ENCODE measurements at places on chromosomes 6 and 20.

- DNase-seq, result no peak
Observed at GRCh38 chr6:111857674-111858337, 15.4 kb downstream of the FYN start.

- DNase-seq, result no peak
Observed at GRCh38 chr20:43798291-43799149, 71.7 kb upstream of the GTSF1L start.

- no peak for DNase-seq
Observed at GRCh38 chr6:157579467-157580031, 198.6 kb downstream of the ZDHHC14 start.

- no peak for DNase-seq
Observed at GRCh38 chr20:63322933-63323273, 29.9 kb downstream of the COL20A1 start.

DNA sequence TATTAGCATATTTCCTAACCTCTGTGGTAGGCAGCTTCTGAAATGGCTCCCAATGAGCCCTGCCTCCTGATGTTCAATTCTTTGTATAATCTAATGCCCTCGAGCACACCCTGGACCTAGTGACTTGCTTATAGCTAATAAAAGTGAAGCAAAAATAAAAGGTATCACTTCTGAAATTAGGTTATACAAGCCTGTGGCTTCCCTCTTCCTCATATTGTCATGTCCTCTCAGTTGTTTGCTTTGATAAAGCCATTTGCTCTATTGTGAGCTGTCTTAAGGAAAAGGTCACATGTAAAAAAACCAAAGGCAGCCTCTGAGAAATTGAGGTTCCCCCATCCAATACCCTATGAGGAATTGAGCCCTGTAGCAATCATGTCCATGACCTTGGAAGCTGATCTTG is 442.1 kb upstream of the ADGRB3 start:
- DNase-seq, result no peak

GRCh38 chr6:106628658-106629102 is 618 bp downstream of the RTN4IP1 start:
- DNase-seq, result no peak

DNA sequence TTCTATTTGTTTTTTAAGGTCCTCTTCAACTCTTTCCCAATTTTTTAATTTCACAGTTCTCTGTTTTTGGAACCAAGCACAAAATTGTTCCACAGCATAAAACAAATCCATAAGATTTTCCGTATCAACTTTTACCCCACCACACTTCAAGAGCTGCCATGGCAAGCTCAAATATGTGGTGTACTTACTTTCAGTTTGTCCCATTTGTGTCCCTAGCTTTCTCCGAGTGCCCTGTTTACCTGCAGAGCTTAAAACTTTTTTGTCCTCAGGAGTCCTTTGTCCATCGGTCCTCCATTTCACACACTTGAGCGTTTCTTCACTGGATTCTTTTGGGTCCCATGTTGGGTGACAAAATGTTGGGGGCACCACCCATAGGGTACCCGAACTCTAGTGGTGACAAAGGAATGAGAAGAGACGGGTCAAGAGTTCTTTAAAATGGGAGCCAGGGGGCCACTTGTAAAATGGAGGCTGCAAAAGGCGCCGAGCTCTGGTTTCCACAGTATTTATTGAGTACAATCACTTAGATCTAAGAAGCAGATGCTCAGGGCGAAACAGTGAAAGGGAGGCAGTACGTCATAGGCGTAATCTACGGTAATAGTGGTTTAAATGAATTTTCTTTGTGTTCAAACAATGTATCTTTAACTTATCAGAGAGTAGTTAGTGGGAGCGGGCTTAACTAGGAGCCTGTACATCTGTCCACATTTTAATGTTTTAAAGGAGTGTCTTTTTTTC is 39.8 kb upstream of the SERINC1 start:
- no peak for DNase-seq

- no peak for DNase-seq
Observed at GRCh38 chr6:138219398-138219797, 1.1 kb upstream of the PBOV1 start.

GRCh38 chr6:12893036-12893435 is 176.5 kb downstream of the PHACTR1 start:
- no peak for DNase-seq

DNA sequence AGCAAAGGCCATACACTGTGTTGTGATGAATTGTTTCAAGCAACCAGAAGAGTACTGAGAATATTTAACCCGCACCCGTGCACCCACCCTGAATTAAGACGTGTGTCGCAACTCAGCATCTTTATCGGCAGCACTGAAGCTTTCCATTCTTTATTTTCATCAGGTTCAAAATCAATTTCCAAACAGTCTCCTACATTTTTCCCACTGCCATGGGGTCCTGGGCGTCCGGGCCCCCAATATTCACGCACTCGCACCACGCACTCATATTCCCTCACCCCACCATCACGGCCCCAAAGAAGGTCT is 1.8 kb downstream of the LTB start:
- no peak for DNase-seq

Measured in NCI-H187 (cell line).